ENCODE measurements at places on chromosomes 4 and X. TPM values are rescaled to one million over a fixed set of nuclear protein-coding genes. Genes with fewer than 3 reads are reported as not detected.

DNA sequence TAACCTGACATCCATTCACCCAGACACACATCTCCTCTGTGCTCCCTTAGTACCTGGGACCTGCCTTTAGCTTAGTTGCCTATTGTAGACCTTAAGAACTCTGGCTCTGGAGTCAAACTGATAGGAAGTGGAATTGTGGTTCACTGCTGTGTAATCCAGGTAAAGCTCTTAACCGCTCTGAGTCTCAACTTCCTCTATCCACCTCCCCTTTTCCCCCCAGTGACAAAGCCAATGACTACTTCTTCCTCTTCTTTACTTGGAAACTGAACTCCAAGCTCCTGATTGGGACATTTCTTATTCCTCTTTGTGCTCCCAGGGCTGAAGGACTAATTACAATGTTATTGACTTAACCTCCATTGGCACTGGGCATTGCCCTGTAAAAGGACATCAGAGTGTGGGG is 94.1 kb downstream of the DRD5 start:
- H3K4me1 ChIP-seq, result peaks cover 4% of the 10 kb centered on the region
- H3K27ac ChIP-seq, result no peak overlapping the region
- no peak for DNase-seq
- H3K36me3 ChIP-seq, result no peaks in the 10 kb centered on the region
- no peak overlapping the region for H3K4me3 ChIP-seq

- no peak overlapping the region for H3K4me3 ChIP-seq
- H3K27ac ChIP-seq, result no peak overlapping the region
- H3K27me3 ChIP-seq, result no peaks in the 10 kb centered on the region
- no peaks in the 10 kb centered on the region for H3K36me3 ChIP-seq
- no peak for DNase-seq
- H3K4me1 ChIP-seq, result no peaks in the 10 kb centered on the region
Measured at GRCh38 chrX:40895246-40895645, 159.9 kb upstream of the MED14 start.

DNA sequence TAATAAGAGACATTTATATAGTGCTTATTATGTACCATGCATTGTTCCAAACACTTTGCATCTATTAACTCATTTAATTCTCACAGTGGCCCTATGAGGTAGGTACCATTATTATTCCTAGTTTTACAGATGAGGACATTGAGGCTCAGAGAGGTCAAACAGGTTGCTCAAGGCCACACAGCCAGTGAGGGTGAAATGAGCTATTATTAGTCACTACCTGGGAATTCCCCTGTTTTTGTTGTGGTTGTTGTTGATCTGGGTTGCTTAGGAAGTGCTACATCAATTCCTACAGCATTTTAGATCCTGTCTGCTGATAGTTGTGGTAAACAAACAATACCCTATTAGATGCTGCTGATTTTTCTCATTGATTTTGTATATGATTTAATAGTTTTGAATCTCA is 41.2 kb downstream of the APLN start:
- H3K36me3 ChIP-seq, result no peaks in the 10 kb centered on the region
- H3K4me1 ChIP-seq, result no peaks in the 10 kb centered on the region
- DNase-seq, result no peak
- H3K27ac ChIP-seq, result no peak overlapping the region

DNA sequence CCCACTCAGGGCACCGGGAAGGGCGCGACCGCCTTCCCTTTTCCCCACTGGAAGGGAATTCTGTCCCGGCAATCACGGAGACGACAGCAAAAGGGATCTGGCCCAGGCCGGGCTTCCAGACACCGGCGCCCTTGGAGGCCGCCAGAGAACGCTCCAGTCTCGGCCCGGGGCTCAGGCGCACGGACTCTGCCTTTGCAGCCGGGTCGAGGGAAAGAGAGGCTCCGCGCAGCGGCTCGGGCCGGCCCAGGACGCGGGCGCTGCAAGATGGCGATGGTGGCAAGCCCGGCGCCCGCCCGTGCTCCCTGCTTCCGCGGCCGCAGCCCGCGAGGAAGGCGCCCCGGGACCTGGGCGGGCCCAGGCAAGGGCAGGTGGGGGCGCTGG is 1.1 kb downstream of the CTBP1 start:
- H3K4me1 ChIP-seq, result peaks cover 67% of the 10 kb centered on the region
- DNase-seq, result no peak
- peak overlapping the region; percentile 94 for H3K27ac ChIP-seq
- peak overlapping the region; percentile 97 for H3K4me3 ChIP-seq
- H3K27me3 ChIP-seq, result no peaks in the 10 kb centered on the region
- H3K36me3 ChIP-seq, result no peaks in the 10 kb centered on the region

GRCh38 chr4:121711263-121712000 is 14.7 kb upstream of the ANXA5 start:
- H3K27me3 ChIP-seq, result no peaks in the 10 kb centered on the region
- H3K36me3 ChIP-seq, result no peaks in the 10 kb centered on the region
- peak; percentile 86 for DNase-seq

- H3K4me1 ChIP-seq, result peaks cover 18% of the 10 kb centered on the region
- DNase-seq, result no peak
- no peak overlapping the region for H3K4me3 ChIP-seq
Measured at GRCh38 chr4:40307627-40308497, 27.3 kb upstream of the CHRNA9 start.

DNA sequence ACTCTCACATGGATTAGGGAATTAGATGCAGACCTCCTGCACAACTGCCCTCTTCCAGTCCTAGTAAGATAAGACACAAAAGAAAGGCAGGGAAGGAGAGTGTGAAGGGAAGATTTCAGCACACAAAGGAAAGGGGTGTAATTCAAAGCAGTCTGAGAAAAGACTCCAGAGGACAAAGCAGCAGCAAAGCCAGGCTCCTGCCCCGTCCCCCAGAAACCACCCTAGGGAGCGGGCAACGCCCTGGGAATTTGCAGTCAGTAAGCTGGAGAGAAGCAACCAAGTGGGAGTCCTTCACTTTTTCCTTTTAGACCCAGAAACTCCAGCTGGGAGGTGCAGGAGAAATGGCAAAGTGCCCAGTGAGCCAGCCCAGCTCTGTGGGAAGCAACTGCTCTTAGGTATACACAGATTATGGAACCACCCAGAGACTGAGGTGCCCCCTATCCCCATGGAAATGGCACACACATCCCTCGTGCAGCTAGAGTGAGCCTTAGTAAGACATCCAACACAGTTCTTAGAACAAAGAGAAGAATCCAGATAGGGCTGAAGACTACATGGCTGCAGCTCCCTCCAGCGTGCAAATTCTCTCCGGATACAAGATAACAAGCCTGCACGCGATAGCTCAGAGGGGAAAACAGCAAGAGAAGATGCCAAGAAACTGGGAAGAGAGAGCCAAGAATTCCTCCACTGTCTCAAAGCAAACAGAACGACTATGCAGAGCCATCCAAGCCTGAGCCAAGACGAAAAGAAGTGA is 26.5 kb upstream of the IRAK1 start:
- no peak for DNase-seq
- no peaks in the 10 kb centered on the region for H3K27me3 ChIP-seq
- peaks cover 23% of the 10 kb centered on the region for H3K4me1 ChIP-seq
- peak overlapping the region; percentile 42 for H3K27ac ChIP-seq

GRCh38 chrX:109270580-109271484 is 211.1 kb downstream of the GUCY2F start:
- peak; percentile 64 for DNase-seq
- no peaks in the 10 kb centered on the region for H3K36me3 ChIP-seq
- H3K27me3 ChIP-seq, result no peaks in the 10 kb centered on the region
- no peak overlapping the region for H3K4me3 ChIP-seq
- no peaks in the 10 kb centered on the region for H3K4me1 ChIP-seq
- no peak overlapping the region for H3K27ac ChIP-seq

The SOWAHD gene
- total RNA-seq, result 4.0 TPM

The XAGE1B gene
- total RNA-seq, result 1.2 TPM
